ENCODE measurements at places on chromosomes 5 and 9. TPM values are rescaled to one million over a fixed set of nuclear protein-coding genes. Genes with fewer than 3 reads are reported as not detected.

GRCh38 chr5:149760854-149761187 is 30.7 kb downstream of the PPARGC1B start:
- no peak overlapping the region for H3K4me3 ChIP-seq
- H3K27ac ChIP-seq, result no peak overlapping the region
- no peaks in the 10 kb centered on the region for H3K4me1 ChIP-seq
- DNase-seq, result no peak

DNA sequence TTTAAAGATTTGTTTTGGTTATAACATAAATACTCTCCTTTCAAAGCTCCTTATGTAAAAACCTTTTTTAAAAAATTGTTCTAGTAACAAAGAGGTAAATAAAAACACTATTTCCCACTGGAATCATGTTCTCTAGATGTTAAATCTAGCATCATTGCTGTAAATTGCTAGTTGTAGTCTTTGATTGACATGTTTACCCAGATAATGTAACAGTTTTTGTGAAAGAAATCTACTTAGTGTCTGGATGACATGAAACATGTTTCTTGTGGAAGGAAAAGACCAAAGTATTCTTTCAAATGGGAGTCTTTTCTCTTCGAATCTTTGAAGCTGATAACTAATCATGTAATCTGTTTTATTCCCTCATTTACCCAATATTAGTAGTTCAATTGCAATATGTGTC is 1565.9 kb upstream of the WWC1 start:
- no peaks in the 10 kb centered on the region for H3K27me3 ChIP-seq
- no peak overlapping the region for H3K27ac ChIP-seq
- H3K4me3 ChIP-seq, result no peak overlapping the region
- no peaks in the 10 kb centered on the region for H3K4me1 ChIP-seq
- H3K36me3 ChIP-seq, result no peaks in the 10 kb centered on the region

- H3K27ac ChIP-seq, result no peak overlapping the region
- H3K36me3 ChIP-seq, result no peaks in the 10 kb centered on the region
- no peak overlapping the region for H3K4me3 ChIP-seq
- H3K4me1 ChIP-seq, result no peaks in the 10 kb centered on the region
- H3K27me3 ChIP-seq, result no peaks in the 10 kb centered on the region
- DNase-seq, result no peak
These were observed 47.5 kb downstream of the UBE2QL1 start for GRCh38 chr5:6496207-6496584.

GRCh38 chr9:81984928-81985327 is 3.6 kb upstream of the SPATA31D1 start:
- DNase-seq, result no peak
- no peaks in the 10 kb centered on the region for H3K36me3 ChIP-seq
- no peaks in the 10 kb centered on the region for H3K27me3 ChIP-seq
- H3K4me1 ChIP-seq, result no peaks in the 10 kb centered on the region
- no peak overlapping the region for H3K4me3 ChIP-seq

GRCh38 chr5:132073231-132074013 is at the start of gene CSF2:
Gene CSF2 (plus strand): TSS chr5:132073789. CDS start chr5:132073824, 35 bp downstream.
- H3K4me1 ChIP-seq, result no peaks in the 10 kb centered on the region
- no peak for DNase-seq

DNA sequence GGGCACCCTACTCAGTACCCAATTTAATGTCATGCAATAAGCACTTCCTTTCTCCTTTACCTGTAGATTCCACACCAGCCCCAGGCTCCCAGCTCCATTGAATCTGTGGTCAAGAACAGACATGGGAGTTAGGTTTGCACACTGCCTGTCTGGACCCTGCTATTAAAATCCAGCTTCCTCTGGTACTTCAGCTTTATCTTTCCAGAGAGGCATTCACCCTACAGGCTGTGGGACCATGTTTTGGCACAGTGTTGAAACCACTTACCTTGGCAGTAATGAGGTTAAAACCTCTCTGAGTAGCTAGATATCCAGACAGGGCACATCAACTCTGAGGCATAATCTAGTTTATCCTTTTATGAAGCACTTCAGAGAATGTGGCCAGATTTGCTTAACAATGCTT is 191.5 kb upstream of the PCSK5 start:
- DNase-seq, result no peak
- no peak overlapping the region for H3K4me3 ChIP-seq
- no peaks in the 10 kb centered on the region for H3K27me3 ChIP-seq
- no peak overlapping the region for H3K27ac ChIP-seq
- no peaks in the 10 kb centered on the region for H3K36me3 ChIP-seq

DNA sequence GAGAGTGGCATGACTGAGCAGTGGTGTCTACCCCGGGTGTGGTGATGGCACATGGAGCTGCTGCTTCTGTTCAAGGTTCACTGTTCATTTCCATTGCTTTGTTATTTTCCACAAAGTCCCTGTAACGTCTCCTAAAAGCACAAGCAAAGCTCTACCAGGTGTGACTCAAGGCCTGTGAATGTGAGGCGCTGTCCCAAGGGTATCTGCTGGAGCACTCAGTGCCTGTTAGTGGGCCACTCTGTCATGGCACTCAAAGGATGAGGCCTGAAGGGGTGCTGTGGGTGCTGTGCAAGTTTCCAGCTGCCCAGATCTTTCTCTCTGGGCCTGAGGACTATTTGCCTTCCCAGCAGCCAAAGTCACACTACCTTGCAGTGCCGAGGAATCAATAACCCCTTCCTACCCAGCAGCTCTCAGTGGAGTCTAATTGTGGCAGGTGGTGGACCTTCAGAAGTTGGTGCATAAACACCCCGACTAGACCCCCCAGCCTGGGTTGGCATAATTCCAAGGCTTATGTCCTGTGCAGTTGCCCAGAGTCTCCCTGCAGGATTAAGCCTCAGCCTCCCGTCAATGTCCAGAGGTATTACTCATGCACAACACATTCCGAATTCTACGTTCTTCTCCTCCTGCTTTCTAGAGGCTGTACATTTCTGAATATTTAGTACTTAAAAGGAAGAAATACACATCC is 17.4 kb upstream of the PTCH1 start:
- no peak for DNase-seq
- no peaks in the 10 kb centered on the region for H3K4me1 ChIP-seq
- H3K27me3 ChIP-seq, result no peaks in the 10 kb centered on the region
- H3K36me3 ChIP-seq, result no peaks in the 10 kb centered on the region
- H3K4me3 ChIP-seq, result no peak overlapping the region

- no peaks in the 10 kb centered on the region for H3K36me3 ChIP-seq
- no peaks in the 10 kb centered on the region for H3K4me1 ChIP-seq
- H3K4me3 ChIP-seq, result no peak overlapping the region
- H3K27ac ChIP-seq, result no peak overlapping the region
- no peak for DNase-seq
These were observed 76.6 kb downstream of the CD180 start for GRCh38 chr5:67120032-67120431.

GRCh38 chr9:34555936-34556525 is 33.2 kb upstream of the ENHO start:
- no peaks in the 10 kb centered on the region for H3K36me3 ChIP-seq
- H3K4me1 ChIP-seq, result no peaks in the 10 kb centered on the region
- no peaks in the 10 kb centered on the region for H3K27me3 ChIP-seq
- H3K27ac ChIP-seq, result no peak overlapping the region
- no peak overlapping the region for H3K4me3 ChIP-seq
- DNase-seq, result no peak

DNA sequence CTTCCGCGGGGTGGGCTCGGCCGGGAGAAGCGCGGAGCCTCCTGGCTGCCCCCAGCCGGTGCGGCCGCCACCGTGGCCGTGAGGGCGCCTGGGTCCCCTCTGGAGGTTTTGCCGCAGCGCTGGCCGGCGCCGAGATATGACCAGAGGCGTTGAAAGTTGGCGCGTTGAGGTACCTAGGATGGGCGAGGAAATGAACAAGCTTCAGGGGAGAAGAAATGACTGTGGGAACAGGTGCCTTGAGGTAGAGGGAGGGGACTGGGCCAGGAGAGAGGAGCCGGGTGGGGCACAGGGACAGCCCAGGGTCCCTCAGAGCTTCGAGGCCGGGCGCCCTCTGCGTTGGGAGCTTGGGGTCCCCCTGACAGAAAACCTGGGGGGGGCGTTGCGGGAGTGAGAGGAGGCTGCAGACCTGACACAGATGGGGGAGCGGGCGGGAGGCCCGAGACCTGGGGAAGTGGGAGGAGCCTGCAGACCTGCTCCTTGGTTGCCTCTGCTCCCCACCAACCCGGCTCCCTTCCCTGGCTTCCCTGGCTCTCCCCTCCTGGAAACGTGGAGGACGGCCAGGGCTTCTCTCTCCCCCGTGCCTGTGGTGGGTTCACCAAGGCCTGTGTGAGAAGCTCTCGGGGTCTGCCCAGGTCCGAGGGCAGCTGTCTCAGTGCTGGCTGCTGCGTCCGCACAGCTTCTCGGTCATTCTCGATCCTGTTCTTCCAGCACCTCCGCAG is 14.2 kb downstream of the RABL6 start:
- no peak overlapping the region for H3K27ac ChIP-seq
- peak overlapping the region; percentile 10 for H3K4me3 ChIP-seq
- no peaks in the 10 kb centered on the region for H3K4me1 ChIP-seq
- no peak for DNase-seq

DNA sequence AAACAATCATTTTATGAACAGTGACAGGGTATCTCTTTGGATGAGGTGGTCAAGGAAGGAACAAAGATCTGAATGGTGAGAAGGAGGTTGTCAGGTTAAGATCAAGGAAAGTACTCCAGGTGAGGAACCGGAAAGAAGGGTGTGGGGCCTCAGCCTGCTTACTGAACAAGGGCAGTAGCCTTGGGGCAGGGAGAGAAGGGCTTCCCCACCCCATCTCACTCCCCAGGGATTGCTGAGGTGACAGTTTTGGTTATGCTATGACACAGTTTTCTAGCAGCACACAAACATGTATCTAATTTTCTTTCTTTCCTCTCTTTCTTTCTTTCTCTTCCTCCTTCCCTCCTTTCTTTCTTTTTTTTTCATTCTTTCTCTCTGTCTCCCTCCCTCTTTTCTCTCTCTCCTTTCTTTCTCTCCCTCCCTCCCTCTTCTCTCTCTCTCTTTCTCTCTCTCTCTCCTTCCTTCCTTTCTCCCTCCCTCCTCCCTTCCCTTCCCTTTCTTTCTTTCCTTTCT is 4.1 kb upstream of the HDHD3 start:
- peak overlapping the region; percentile 89 for H3K27ac ChIP-seq
- no peaks in the 10 kb centered on the region for H3K4me1 ChIP-seq
- no peaks in the 10 kb centered on the region for H3K27me3 ChIP-seq

DNA sequence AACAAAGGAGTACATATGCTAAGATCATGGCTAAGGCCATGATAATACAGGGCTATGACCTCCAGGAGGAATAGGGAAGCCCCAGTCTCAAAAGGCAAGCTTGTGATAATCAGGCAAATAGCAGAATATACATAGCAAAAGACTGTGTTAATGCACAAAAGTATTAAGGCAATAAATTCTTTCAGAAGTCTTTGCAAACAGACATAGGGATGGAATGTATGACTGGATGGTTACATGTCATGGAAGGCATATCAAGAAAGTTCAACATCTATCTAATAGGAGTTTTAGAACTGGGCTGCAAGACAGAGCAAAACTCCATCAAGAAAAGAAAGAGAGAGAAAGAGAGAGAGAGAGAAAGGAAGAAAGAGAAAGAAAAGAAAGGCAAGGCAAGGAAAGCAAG is 264.5 kb upstream of the CDH6 start:
- H3K36me3 ChIP-seq, result no peaks in the 10 kb centered on the region
- DNase-seq, result no peak
- H3K27me3 ChIP-seq, result no peaks in the 10 kb centered on the region
- H3K4me3 ChIP-seq, result no peak overlapping the region
- no peak overlapping the region for H3K27ac ChIP-seq

DNA sequence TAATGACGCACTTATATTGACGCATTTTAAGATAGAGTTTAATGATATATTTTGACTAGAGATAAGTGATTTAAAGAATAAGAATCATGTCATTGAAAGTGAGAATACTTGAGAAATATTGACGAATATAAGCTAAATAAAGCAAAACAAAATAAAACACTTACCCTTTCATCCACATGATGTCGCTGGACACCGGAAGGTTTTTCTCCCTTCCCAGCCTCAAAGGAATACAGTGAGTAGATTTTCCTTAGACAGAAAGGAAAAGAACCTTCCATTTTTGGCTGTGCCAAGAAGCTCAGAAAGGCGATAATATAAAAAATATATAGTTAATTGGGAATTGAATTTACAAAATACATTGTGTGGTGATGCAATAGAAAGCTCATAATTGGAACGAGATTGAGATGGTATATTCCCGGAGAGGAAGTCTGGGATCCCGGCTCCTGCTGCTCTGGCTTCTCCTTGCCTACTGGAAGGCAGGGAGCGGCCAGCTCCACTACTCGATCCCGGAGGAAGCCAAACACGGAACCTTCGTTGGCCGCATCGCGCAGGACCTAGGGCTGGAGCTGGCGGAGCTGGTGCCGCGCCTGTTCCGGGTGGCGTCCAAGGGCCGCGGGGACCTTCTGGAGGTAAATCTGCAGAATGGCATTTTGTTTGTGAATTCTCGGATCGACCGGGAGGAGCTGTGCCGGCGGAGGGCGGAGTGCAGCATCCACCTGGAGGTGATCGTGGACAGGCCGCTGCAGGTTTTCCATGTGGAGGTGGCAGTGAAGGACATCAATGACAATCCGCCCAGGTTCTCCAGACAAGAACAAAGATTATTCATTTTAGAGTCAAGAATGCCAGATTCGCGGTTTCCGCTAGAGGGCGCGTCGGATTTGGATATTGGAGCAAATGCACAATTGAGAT is at the start of gene PCDHA5:
TSS of gene PCDHA5 (plus strand) at position 239 of the 906 bp plus-strand sequence.
- no peaks in the 10 kb centered on the region for H3K4me1 ChIP-seq
- no peak within 1 kb of the TSS for H3K4me3 ChIP-seq
- no peak within 1 kb of the TSS for H3K27ac ChIP-seq
- H3K36me3 ChIP-seq, result no peaks in the 10 kb centered on the region
- peaks cover 2% of the 10 kb centered on the region for H3K27me3 ChIP-seq
- no peak for DNase-seq

GRCh38 chr5:139390639-139391569 is 1.2 kb upstream of the MZB1 start:
- H3K4me3 ChIP-seq, result no peak overlapping the region
- peak overlapping the region; percentile 67 for H3K27ac ChIP-seq
- H3K27me3 ChIP-seq, result no peaks in the 10 kb centered on the region
- H3K4me1 ChIP-seq, result peaks cover 40% of the 10 kb centered on the region

DNA sequence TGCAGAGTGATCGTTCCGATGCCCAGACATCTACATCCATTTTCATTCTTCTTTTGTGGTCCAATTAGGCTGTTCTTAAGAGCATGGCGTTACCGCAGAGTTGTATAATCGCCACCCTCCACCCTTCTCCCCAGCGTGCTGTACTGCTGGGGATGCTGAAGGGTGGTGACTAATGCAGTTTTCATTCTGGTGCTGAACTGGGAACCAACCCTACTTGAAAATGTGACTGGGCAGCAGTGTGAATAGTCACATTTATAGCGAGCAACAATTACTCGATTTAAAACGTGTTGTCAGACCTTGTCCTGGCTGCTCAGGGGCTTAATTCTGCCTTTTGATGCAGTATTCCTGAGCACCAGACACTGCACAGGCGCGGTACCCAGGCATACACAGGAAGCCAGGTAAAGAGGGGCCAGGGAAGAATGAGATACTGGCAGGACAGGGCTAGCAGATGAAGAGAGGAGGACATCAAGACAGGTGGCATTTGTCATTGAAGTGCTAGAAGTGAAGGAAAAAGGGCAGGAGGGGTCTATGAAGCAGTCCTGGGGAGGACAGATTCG is 719 bp upstream of the ISCA1 start:
- peaks cover 3% of the 10 kb centered on the region for H3K4me1 ChIP-seq
- no peak for DNase-seq
- peak overlapping the region; percentile 97 for H3K27ac ChIP-seq
- no peaks in the 10 kb centered on the region for H3K27me3 ChIP-seq
- no peaks in the 10 kb centered on the region for H3K36me3 ChIP-seq
- peak overlapping the region; percentile 81 for H3K4me3 ChIP-seq

Gene GPX8
- total RNA-seq, result 8.4 TPM

Gene ZNF622
- 25.9 TPM for total RNA-seq

Gene OTULINL
- total RNA-seq, result 12.4 TPM

Gene MARCOL
- total RNA-seq, result not detected

All from prostate gland (tissue), 2 donors.